Myocyte (in vitro differentiated cells): ENCODE measurements at places on chromosomes 4 and X.
A peak's percentile ranks its signal among the peaks of the same experiment; 100 is the strongest.

- DNase-seq = peak; percentile 37
Measured at GRCh38 chr4:154503598-154503997, 12.0 kb upstream of the DCHS2 start.

DNA sequence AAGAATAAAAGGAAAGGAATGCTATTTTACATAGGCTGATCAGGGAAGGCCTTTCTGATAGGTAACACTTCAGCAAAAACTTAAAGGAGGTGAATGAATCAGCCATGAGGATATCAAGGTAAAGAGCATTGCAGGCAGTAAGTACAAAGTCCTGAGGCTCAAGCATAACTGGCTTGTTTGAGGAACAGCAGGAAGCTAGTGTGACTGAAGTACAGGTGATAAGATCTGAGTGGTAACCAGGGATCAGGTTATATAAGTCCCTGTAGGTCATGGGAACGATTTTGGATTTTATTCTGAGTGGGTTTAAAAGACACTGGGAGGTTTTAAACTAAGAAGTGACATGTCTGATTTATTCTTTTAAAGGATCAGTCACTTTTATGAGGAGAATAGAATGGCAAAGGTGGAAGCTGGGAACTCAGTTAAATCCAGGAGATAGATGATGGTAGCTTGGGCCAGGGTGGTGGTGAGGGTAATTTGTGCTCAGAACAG is 47.1 kb upstream of the THOC2 start:
- DNase-seq = no peak

DNA sequence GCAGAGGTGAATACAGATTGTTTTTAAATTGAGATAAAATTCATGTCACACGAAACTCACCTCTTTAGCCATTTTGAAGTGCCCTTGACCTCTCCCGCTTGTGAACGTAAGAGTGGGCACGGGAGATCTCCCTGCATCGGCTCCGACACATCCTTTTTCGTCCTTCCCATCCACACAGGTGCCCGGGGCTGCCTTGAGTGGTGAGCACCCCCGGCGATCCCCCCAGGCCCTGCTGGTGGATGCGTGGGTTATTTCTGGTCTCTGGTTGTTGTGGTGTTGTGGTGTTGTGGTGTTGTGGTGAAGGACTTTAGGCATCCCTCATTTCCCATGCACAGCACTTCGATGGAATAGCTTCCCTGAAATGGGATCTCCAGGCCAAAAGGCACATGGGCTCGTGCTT is 46.1 kb downstream of the PSAPL1 start:
- no peak for DNase-seq

- peak; percentile 96 for DNase-seq
Measured at GRCh38 chr4:26140150-26140898, 180.5 kb upstream of the RBPJ start.

GRCh38 chrX:15471028-15471427 is 22.1 kb downstream of the PIR start:
- peak; percentile 75 for DNase-seq

- peak; percentile 34 for DNase-seq
Measured at GRCh38 chr4:74181219-74181618, 23.3 kb downstream of the MTHFD2L start.

- no peak for DNase-seq
Measured at GRCh38 chr4:42747971-42748370, 91.1 kb upstream of the ATP8A1 start.

DNA sequence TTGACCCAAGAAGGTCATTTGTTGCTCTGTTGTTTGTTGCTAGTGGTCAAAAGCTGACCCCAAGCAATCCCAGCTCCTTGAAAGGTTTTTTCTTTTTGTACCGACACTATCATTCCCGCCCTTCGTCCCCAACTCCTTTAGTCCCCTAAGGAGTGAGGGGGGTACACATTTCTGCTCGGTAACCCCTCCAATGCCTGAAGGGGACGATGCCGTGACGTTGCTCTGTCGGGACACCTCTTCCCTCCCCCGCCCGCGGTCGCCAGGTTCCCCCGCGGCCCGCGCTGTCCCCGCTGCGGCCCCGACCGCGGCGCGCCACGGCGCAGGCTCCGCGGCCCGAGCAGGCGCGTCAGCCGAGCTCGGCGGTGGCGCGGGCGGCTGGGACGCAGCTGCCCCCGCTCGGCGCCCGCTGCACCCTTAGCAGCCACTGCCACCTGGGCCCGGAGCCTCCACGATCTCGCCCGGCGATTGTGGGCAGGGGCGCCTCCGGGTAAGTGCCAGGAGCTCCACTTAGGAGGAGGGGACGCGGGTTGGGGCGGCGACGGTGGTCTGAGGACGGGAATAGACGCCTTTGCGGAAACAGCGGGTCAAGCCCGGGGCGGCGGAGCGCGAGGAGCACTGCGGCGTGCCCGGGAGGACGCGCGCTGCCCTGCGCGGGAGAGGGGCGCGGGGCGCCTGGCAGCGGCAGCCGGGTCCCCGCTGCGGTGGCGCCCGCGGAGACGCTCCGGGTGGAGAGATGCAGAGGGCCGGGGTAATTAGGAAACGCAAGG is at the start of gene GLRB:
GLRB (plus strand) TSS at position 340 of the 767 bp plus-strand sequence. CDS start 1,875 bp downstream, outside the sequence.
- DNase-seq = peak; percentile 65

- DNase-seq = no peak
Measured at GRCh38 chr4:77125961-77126360, 31.0 kb upstream of the CCNG2 start.

DNA sequence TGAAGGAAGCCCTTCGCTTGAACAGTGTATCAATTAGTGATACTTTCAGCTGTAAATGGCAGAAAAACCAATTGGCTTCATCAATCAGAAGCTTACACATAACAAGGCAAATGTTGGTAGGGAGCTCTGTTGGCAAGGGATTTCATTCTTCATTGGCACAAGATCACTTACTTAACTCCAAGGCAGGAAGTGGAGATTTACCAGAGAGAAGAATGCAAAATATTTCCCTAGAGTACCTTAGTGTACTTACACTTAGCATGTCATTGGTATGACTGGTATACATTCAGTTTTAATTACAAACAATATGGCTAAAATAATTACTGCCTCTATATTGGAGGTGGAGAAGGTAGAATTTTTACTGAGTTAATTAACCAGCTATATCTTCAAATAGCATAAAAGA is 545.0 kb downstream of the GABRG1 start:
- no peak for DNase-seq

DNA sequence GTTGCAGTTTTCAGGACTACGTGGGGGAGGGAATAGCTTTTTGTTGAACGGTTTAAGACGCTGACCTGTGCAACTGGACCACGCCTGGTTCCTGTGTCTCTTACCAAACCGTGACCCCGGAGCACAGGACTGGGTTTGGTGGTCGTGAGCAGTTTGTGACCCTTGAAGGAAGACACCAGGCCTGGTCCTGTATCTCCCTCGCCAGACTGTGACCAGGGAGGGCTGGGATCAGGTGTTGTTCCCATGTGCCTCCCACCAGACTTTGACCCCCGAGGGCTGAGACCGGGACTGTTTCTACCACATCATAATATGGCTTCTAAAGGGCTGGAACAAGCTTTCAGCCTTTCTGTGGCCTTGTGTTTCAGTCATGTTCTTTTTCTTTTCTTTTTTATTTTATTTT is 683 bp downstream of the EBP start:
- no peak for DNase-seq

GRCh38 chr4:80732010-80732409 is 298.5 kb upstream of the BMP3 start:
- DNase-seq = peak; percentile 8

- no peak for DNase-seq
Measured at GRCh38 chr4:128323401-128323800, 35.8 kb upstream of the PGRMC2 start.

DNA sequence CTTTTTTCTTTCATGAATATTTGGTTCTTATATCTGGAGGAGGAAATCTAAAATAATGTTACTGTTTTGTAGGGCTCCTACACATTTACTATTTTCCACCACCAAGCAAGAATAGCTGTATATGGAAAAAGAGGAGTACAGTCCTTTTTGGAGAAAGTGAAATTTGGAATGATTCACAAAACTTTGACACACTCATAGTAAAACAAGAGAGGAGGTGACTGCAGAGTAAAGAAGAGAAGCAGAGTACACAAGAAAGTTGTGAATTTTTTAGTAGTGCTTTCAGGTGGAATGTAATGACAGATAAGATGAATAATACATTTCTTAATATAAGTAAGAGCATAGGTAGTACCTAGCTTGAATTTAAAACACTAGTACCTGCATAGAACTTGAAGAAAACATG is 41.3 kb upstream of the UGT2B4 start:
- DNase-seq = no peak

GRCh38 chrX:36575670-36576069 is 432.5 kb upstream of the FAM47C start:
- DNase-seq = no peak

DNA sequence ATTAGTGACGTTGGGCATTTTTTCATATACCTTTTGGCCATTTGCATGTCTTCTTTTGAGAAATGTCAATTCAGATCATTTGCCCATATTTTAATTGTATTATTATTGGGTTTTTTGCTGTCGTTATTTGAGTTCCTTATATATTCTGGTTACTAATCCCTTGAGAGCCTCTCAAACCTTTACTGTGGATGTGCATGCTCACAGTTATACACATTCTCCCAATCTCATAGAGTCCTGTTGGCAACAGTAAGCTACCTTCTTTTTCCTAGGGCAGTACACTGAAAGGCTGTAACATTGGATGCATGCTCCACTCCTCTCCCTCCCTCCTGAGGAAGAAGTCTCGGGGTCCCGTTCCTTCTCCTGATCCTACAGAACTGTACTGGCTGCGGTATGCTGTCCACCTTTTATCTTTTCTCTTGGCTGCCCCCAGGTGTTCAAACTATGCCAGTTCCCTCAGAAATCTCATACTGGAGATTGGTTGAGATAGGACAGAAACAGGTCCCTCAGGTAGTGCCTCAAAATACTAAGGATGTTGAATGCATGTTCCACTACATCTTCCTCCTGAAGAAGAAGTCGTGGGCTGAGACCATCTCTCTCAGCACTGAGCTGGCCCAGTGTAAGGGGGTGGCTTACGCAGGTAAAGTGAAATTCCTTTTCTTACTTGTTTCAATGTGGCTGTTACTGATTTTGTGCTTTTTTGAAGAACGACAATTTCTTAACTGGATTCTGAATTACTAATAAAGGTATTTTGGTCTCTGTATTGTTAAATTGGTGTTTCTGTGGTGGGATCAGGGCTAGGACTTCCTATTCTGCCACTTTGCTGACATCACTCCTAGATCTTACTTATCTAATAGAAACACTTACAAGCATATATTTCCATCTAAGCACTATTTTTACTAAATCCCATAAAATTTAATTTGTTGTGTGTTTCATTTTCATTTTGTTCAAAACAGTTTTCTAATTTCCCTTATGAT is 145.4 kb upstream of the HUWE1 start:
- DNase-seq = peak; percentile 2

DNA sequence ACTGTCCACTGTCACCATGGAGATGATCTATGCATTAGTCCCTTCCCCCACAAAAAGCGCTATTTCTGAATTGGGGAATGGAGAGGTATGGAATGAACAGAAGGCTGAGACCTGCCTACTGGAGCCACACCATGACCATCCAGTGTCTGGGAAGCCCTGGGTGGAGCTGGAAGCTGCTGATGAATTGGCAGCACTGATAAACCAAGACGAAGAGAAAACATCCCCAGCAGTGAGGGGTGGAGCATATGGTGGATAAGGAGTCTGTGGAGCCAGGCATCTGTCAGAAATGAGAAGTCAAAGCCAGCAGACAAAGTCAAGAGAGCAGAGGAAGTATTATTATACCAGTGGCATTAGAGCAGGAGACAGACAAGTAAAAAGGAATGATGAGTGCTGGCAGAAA is 13.2 kb downstream of the CC2D2A start:
- no peak for DNase-seq

DNA sequence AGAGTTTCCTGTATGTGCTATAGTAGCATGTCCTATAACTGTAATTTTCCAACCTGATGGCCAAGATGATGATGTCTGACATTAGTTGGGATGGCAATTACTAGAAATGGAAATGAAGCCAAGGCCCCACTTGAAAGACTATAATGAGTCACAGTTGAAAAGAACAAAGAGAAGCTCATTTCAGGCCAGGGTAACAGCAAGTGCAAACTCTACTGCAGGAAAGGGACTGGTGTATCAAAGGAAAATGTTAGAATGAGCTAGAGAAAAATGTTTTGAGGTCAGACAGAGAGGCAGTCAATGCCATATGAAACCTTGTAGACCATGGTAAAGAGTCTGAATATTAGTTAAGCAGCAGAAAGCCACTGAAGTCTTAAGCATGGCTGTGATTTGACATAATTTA is 146.2 kb upstream of the SH3RF1 start:
- no peak for DNase-seq

DNA sequence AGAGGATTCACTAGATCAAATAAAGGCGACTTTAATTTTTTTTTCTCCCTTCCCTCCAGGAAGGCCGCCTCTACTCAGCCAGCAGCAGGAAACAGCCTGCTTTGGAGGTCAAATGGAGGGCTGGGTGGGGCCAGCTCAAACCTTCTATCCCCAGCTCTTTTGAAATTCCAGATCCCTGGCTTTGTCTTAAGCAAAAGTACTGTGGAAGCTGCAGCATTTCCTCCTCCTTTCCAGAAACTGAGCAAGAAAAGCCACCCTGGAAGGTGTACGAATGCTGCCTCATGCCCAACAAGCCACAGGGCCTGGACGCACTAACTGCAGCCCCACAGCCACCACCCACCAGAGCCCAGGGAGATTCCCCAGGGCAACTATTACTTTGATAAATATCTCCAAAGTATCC is 55.1 kb upstream of the ZCCHC13 start:
- DNase-seq = no peak

- DNase-seq = no peak
Measured at GRCh38 chr4:73772363-73772762, 32.0 kb downstream of the CXCL8 start.

- no peak for DNase-seq
Measured at GRCh38 chr4:149801416-149801815, 14.2 kb downstream of the IQCM start.

- peak; percentile 54 for DNase-seq
Measured at GRCh38 chr4:87037671-87038334, 103.0 kb downstream of the AFF1 start.

GRCh38 chrX:12891915-12892506 is 14.4 kb upstream of the TLR8 start:
- no peak for DNase-seq

- no peak for DNase-seq
Measured at GRCh38 chr4:121278811-121279368, 101.9 kb downstream of the QRFPR start.

- peak; percentile 23 for DNase-seq
Measured at GRCh38 chrX:131068945-131069719, 11.0 kb downstream of the ARHGAP36 start.

- DNase-seq = no peak
Measured at GRCh38 chr4:98493296-98493695, 165.1 kb downstream of the TSPAN5 start.

DNA sequence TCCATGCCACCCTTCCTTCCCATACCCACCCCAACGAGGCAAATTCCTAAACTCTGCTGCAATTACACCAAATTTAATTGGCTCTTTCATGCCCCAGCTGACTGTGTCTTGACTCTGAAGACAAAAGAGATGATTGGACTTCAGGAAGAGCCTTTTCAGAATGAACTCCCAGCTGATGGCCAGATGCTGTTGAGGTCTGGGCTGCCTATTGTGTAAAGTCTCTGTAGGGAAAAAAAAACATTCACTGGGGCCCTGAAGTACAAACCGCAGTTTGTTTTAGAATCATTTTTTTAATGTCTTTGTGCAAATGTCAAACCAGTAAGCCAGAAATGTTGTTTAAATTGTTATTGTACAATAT is 174.8 kb downstream of the HHIP start:
- peak; percentile 52 for DNase-seq

- DNase-seq = peak; percentile 88
Measured at GRCh38 chrX:103628386-103629317, at the start of gene TCEAL1. TCEAL1 (plus strand) TSS chrX:103628975; CDS start chrX:103629917, 942 bp downstream.

- DNase-seq = no peak
Measured at GRCh38 chrX:87896057-87896456, 378.5 kb downstream of the KLHL4 start.
